ENCODE measurements at places on chromosomes 4 and X. TPM values are rescaled to one million over a fixed set of nuclear protein-coding genes. Genes with fewer than 3 reads are reported as not detected.

BEX5 gene
- total RNA-seq, result 0.18 TPM

CCNA2 gene
- 78.0 TPM for total RNA-seq

PRRG1 gene
- total RNA-seq, result 10.8 TPM

YY2 gene
- total RNA-seq, result 2.3 TPM

ASB9 gene
- 31.5 TPM for total RNA-seq

DNA sequence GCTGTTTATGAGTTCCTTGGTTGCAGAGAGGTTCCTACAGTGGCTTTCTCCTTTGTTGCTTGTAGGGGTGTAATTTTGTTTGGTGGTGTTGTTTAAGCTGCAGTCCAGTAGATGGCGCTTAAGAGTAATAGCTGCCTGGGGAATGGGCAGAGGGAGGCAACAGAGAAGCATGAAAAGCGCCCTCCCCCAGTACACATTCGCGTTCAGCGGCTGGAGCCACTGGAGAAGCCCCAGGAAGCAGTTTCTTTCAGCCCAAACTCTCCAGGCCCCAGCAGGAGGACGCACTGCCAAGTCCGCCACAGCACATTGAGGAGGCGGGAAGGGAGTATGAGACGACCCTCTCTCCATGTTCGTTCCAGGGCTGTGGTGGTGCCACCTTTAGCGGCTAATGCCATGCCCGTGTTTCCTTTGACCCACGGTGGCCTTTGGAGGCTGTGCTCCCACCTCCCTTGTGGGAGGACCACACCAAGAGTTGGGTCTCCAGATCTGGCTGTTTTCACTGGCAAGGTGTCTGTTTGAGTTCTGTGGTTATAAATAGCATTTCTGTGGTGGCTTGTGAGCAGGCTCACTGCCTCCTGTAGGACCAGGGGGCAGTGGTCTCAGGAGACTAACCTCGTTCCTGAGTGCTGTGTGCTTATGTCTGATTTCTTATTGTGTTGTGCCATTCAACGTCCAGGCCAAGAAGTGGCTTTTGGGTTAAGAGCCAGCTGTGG is 252.3 kb downstream of the ARHGAP10 start:
- DNase-seq, result peak; percentile 60

GRCh38 chr4:27692158-27692557 is 831.5 kb downstream of the STIM2 start:
- peak; percentile 61 for DNase-seq

DNA sequence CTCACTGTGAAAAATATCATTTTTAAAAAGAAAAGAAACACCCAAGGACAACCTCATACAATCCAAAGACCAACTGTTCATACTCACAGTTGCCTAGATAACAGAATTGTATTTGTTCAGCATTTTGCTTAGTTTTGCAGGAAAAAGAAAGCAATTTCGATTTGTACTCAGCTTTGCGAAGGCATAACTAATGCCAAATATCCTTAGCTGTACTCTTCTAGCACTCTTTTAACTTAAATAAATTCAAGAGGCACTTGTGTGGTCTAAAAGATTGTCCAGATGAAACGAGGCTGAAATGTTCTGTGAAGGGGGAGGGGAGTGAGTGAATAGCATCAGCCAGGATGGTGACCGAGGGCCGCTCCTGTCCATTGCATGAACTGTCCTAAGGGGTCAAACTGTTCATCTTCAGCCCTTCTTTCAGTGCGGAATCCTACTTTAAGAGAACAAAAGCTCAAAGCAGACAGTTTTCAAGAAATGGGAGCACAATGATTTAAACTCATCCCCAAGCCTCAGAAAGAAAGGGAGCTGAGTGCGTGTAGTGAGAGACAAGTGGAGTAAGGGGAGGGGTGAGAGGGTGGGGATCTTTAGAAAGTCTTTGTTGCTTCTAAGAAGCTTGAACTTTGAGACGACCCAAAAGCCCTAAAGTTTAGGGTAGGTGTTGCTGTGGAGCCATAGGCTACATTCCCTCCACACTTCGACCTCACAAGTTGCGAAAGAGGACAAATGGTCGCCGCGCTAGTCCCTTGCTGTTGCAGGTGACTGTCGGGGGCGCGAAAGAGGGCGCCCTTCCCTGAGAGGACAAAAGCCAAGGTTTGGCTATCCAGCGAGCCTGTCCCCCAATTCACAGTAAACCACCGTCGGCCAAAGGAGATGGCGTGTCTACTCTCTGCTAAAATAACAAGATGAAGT is 4.0 kb upstream of the NEUROG2 start:
- DNase-seq, result no peak

- no peak for DNase-seq
These were observed 166.0 kb downstream of the FRMPD4 start for GRCh38 chrX:12304261-12304660.

DNA sequence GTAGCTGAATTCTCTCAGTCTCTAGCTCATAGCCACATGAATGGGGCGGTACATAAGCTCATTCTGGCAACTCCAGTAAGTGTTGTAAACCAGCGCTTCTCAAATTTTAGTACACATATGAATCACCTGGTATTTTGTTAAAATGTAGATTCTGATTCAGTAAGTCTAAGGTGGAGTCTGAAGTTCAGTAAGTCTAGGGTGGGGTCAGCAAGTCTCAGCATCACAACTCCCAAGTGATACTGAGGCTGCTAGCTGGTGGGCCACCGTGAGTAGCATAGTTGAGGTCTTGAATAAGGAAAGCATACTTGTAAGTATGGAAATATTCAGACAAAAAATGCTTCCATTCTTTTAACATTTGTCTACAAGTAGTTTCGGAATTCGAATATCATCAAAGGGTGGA is 36.1 kb upstream of the INPP4B start:
- DNase-seq, result no peak

GRCh38 chr4:158201322-158201721 is 9.0 kb upstream of the TMEM144 start:
- no peak for DNase-seq

DNA sequence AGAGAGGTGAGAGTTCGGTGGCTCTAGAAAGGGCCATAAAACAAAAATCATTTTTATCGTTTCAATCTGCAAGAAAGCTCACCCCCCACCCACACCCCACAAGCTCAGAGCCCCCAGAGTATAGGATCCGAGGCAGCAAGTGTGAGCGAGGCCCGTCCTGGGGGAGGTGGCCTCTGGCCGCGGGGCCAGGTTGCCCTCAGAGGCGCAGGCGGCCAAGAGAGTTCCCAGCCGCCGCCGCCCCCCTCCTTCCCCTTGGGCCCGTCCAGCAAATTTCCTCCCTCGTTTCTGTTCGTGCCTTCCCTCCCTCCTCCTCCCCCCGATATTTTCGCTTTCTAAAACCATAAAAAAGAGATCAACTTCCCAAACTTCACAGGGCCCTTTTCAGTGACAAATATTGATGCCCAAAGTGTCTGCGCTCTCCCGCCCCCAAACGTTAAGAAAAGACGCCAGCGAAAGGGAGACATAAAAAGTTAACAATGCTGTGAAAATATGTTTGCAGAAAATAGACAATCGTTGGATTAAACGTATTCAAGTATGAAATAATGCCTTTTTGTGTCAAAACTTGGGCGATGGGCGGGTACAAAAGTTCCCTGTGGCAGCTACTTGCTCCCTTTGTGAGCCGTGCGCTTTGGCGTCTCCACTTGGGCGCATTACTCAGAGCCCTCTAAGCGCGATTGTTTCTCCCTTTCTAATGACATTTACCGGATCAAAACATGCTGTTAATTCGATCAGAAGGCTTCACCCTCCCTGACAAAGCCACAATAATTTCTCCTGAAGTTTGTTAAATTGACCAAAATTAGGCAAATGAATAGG is 1.1 kb upstream of the HELT start:
- DNase-seq, result no peak

DNA sequence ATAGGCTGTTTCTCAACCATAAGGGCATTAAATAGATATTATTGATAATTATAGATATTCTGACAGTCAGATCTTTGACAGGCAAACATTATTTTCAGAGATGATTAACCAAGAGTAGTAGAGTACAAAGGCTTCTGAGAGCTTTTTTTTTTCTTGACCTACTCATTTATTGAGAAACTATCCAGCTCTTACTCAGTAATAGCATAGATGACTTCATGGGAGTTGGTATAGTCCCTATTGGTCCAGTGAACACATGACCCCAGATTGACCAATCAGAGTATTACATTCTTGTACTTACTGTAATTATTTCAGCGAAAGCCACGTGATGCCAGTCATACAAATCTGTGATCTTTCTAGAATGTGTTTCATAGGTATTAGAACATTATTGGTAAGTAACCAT is 508.7 kb downstream of the FSTL5 start:
- no peak for DNase-seq

- no peak for DNase-seq
These were observed 56.3 kb downstream of the CCDC149 start for GRCh38 chr4:24856586-24856985.

GRCh38 chr4:26782830-26783202 is 77.8 kb upstream of the STIM2 start:
- DNase-seq, result peak; percentile 56

DNA sequence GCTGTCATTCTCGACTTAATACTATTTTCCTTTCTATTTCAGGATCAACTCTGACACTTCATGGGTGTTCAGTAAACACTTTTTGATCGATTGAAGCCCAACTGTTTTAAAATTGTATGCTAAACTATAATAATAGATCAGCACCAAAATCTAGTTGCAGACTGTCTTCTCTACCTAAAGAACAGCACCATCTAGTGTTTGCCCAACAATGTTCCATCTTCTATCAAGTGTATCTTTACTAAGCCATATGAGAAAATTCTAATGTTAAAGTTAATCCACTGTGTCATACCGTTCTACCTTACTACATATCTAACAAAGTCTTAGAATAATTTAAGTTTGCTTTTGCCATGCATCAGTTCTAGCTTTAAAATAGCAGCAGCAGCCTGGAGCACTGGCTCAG is 113.0 kb upstream of the PRDX4 start:
- peak; percentile 68 for DNase-seq

- peak; percentile 83 for DNase-seq
These were observed 61.0 kb downstream of the CHRNA9 start for GRCh38 chr4:40395908-40396793.

DNA sequence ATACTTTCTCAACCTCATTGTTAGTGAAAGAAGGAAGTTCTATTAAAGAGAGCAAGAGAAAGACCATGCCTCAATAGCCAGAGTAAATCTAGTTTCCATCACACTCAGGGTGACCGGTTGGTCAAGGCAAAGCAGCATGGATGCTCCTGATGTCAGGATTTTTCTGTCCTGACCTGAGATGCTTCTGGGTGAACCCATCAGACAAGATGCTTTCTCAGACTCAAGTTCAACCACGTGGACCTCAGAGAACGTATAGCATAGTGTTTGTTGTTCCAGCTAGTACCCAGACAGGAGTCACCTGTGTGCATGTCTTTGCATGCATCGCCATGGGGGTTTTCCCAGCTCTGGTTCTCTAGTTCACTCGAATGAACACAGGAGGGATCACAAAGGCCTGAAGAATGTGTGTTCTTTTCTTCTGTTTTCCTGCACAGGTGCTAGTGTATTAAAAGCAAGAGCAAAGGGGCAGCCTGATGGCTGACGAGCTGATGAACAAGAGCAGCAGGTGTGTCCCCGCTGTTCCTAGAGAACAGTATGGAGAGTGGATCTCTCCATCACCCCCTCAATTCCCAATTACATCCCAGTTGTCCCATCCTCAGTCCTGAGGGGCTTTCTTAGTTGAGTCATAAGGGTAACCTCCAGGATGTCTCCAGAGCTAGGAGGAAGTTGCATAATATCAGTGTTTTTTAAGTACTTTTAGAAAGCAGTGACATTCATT is 110.5 kb upstream of the ENPP6 start:
- no peak for DNase-seq

DNA sequence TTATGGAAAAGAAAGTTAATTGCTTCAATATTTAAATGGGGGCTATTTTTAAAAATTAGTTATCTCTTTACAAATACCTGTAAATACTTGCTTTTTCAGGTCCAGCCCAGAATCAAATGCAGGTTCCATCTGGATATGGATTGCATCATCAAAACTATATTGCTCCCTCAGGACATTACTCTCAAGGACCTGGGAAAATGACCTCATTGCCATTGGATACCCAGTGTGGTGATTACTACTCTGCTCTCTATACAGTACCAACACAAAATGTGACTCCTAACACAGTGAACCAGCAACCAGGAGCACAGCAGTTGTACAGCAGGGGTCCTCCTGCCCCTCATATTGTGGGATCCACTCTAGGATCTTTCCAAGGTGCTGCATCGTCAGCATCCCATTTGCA is 29.2 kb downstream of the SEC24B start:
- DNase-seq, result no peak

- no peak for DNase-seq
These were observed 250.0 kb downstream of the CBR4 start for GRCh38 chr4:168759959-168760527.

DNA sequence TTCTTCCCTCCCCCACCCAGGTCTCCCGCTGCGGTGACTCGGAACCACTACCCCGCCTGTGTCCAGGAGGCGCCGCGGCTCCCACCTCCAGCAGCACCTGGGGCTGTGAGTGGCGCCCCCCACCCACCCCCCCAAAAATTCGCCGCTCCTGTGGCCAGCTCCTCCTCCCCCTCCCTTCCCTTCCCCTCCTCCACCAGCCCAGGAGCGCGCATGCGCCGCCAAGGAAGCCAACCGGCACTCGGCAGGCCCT is 278 bp downstream of the CLOCK start:
- DNase-seq, result no peak

DNA sequence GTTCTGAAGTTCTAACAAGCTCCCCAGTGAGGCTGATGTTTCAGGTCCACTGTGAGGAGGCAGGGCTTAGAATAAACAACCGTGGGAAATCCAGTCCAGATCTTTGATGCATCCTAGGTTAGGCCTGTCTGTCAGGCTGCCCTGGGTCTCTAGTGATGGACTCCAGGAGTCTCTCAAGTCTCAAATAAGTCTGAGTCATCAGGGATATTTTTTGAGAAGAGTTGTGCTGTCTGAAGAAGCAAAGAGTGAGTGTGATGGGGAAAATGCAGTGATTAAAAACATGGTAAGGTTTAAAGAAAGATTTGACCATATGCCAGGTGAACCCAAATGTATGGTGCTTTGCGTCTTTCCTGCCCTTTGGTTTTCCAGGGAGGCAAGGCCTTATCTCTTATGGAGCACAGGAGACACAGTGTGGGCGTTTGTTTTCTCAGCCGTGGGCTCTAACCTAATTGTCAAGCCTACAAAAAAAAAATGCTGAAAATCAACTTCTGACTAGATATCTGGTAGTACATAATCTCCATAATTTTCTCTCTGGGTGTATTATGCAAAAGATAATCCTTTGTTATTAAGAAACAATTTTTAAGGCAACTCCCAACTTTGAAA is 100.7 kb downstream of the PTTG2 start:
- no peak for DNase-seq

GRCh38 chrX:126137899-126138298 is 28.2 kb downstream of the DCAF12L2 start:
- no peak for DNase-seq

GRCh38 chrX:33183361-33183760 is 28.0 kb downstream of the DMD start:
- no peak for DNase-seq

Measured in PC-3 (cell line).